ENCODE measurements at places on chromosomes 1 and 21. TPM values are rescaled to one million over a fixed set of nuclear protein-coding genes. Genes with fewer than 3 reads are reported as not detected.

Gene FCRL4
- total RNA-seq = not detected

Gene ARHGEF10L
- 8.7 TPM for total RNA-seq

Gene TSPEAR
- not detected for total RNA-seq

Gene SLC6A9
- 21.7 TPM for total RNA-seq

Gene OR2T3
- total RNA-seq = not detected

Gene FAM72C
- 1.5 TPM for total RNA-seq

Gene HCRTR1
- not detected for total RNA-seq
